ENCODE measurements at places on chromosomes 5 and 9. TPM values are rescaled to one million over a fixed set of nuclear protein-coding genes. Genes with fewer than 3 reads are reported as not detected.

The PLAC8L1 gene
- total RNA-seq = not detected

The CHSY3 gene
- 25.1 TPM for total RNA-seq

The PCDHGA5 gene
- 0.58 TPM for total RNA-seq

The PRRX2 gene
- total RNA-seq = 3.9 TPM

The GADD45G gene
- total RNA-seq = 0.38 TPM

The TLX3 gene
- total RNA-seq = not detected

Data from regular cardiac myocyte (primary cell).